ENCODE measurements at places on chromosomes 3 and 15.

GRCh38 chr3:45056608-45057301 lies 30.7 kb downstream of the CLEC3B start:
- no peak for DNase-seq

DNA sequence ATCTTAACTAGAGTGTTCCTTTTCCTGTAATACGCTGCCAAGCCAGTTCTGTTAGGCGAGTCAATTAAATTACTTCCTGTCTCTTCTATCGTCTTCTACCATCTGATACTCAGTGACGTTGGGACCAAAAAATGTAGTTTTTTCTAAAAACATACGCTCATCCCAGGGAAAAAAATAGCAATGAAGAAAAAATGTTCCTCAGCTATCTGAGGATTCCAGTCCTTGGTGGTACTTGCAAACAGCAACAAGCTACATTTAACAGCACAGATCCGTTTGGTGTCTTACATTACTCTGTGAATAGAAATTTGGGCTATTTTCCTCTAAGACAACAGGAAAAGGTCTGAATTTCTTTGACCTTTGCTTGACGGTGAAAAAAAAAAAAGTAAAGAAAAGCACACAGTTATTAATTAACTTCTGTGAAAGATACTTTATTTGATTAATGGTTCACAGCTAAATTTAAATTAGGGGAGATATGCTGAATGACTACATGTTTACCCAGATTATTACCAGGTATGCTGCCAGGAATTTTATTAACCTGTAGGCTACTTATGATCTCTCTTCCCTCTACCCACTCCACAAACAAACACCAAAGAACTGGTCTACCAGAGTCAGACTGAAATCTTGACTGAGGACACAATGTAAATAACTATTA lies 254.4 kb upstream of the ZPLD1 start:
- DNase-seq, result no peak

- DNase-seq, result no peak
Observed at GRCh38 chr3:139894643-139894989, 40.4 kb upstream of the CLSTN2 start.

- DNase-seq, result no peak
Observed at GRCh38 chr3:77079988-77080610, 40.2 kb downstream of the ROBO2 start.

DNA sequence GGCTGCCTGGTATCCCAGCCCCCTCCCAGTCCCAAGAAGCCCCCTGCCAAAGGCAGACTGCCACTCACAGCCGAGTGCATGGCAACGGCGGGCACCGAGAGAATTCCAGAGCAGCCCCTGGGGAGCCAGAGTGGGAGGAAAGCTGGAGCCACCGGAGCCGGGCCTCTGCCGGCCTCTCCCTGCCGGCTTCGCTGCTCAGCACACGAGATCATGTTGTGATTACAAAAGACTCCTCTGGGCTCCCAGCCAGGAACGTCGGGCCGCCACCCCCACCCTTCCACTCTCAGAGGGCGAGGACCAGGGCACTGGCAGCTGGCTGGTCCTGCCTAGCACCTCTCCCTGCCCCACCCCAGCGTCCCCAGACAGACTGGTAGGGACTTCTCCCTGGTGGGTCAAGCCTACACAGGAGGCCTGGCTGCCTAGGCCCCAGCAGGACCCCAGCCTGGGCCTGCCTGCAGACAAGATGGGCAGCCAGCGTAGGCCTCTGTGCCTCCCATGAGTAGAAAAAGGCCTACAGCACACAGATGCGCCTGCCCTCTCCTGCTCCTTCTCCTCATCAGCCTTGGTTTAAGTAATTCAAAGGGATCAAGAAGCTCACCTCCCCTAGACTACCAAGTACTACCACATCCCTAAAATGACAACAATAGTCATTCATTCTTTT lies at the start of gene CCDC9B:
CCDC9B (minus strand) TSS at position 200 of the 661 bp plus-strand sequence; CDS start at position 80, 120 bp downstream.
- peak; percentile 89 for DNase-seq

All from Calu3 (cell line).